ENCODE measurements at places on chromosomes 13 and 19.
A peak's percentile ranks its signal among the peaks of the same experiment; 100 is the strongest.

DNA sequence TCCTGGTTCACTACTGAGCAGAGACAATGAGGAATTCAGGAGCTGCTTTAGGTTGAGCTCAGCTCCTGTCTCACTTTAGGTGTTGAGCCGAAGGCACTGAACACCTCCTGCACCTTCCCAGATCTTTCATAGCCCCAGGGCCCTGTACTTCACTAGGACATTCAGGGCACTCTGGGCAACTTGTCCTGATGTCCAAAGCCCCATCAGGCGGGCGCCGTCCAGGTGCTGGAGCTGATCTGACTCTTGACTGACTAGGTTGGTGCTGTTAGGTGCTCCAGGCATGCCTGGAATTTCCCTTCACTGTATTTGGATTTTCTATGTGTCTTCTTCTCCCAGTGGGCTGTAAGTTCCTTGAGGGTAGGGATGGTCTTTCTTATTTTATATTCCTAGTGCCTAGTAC is 48.4 kb upstream of the CNMD start:
- no peak for DNase-seq

DNA sequence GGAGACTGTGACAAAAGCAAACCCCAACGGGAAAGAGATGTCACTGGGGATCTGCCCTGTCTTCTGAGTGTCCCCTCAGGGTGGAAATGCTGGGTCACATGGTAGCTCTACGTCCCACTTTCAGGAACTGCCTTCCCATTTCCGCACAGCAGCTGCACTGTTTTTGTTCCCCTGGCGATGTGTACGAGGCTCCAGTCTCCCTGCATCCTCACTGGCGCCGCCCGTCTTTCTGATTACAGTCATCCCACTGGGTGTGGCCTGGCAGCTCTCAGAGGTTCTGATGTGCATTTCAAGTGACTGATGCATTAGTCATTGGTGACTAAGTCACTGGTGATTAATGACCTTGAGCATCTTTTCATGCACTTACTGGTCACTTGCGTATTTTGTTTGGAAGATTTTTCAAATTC is 21.2 kb downstream of the PCID2 start:
- peak; percentile 66 for DNase-seq

- no peak for DNase-seq
These were observed at the start of gene SOX1 for GRCh38 chr13:112067116-112067741. SOX1 (plus strand) TSS chr13:112067149; CDS start chr13:112067659, 510 bp downstream.

DNA sequence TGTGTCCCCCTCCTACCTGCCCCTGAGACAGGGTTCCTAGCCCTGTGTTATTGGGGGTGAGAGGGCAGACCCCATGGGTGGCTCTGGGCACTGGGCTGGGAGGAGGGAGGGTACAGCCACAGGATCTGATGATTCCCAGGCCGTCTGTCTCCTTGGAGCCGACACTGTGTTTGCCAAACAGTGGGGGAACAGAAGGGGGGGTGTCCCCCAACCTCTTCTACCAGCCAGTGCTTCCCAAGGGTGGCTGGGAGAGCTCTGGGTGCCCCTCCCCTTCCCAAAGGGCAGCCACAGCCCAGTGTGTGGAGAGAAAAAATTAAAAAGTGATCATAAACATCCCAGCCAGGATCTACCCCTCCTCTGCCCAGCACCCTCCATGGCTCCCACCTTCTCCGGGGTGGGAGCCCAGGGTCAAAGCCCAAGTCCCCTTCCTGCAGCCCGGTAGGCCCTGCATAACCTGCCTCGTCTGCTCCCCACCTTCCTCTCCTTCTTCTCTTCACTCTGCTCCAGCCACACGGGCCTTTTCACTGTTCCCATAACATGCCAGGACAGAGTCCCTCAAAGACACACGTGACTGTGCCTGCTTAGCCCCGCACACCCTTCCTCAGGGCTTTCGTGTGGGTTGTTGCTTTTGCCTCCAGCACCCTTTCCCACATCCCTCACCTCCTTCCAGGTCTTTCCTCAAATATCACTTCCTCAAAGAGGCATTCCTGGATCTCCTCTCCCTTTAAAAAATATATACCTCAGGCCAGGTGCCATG is 1.4 kb upstream of the PLIN4 start:
- no peak for DNase-seq

- no peak for DNase-seq
These were observed 226.4 kb downstream of the PCDH17 start for GRCh38 chr13:57857945-57858344.

DNA sequence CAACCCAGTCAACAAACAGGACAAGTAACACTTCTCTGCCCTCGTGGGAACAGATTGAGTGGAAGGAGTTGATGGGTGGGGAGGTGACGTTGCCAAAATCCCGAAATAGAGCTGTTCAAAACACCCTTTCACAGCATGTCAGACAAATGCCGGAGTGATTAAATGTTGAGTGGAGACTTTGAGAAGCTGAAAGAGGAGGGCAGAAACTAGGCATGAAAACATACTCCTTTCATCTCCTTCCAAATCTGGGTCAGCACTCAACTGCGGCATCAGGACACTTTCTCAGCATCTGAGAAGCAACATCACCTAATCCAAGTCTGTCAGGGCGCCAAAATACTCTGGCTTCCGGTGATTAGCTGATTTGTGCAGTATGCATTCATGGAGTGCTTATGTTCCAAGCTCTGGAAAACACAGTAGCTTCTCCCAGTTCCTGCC is 51.5 kb upstream of the MRI1 start:
- no peak for DNase-seq

- DNase-seq = no peak
These were observed 14.3 kb downstream of the IER2 start for GRCh38 chr19:13164343-13165161.

DNA sequence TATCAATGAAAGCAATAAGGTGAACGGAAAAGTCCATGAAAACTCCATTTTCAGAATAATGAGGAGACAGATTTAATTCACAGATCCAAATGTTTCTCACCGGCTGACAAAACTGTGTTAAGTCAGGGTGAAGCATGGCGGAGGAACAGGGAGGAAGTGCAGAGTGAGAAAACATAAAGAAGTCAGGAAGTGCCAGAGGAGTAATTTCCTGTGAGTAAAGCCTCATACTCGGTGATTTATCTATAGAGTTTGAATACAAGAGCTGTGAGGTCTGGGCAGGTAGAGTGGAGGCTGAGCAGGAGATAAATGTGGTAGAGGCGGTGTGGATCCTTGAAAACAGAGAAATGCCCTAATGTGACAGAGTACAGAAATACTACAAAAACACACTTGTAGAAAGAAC is 11.4 kb downstream of the CARD8 start:
- no peak for DNase-seq

- no peak for DNase-seq
These were observed 809 bp downstream of the MYO1F start for GRCh38 chr19:8576273-8576993.

- DNase-seq = no peak
These were observed 808.0 kb upstream of the PRR20A start for GRCh38 chr13:56332671-56333070.

DNA sequence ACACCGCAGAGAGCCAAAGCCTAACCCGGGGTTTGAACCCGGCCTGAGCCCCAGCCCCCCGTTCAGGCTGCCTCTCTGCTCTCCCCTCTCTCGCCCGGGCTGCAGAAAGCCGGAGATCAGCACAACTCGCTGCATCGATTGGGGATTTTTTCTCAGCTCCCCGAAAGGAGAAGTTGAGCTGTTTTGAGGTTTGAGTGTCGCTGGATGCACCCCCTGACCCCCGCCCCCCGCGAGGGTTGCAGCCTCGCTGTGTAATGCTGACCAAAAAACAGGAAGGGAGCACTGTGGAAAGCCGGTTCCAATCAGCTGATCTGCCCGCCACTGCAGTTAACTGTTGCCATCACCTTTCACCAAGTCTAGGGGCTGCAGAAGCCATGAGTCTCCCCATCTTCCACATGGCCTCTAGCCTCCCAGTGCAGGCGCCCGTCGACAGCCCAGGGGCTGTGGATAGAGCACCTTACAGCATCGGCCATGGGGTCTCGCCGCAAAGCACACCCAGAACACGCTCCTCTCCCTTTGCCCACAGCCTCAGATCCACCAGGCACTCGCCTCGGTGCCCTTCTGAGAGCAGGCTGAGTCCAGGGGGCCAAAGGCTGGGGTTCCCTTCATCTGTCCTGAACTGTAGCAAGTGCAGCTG is 34.5 kb downstream of the MYO9B start:
- DNase-seq = no peak

DNA sequence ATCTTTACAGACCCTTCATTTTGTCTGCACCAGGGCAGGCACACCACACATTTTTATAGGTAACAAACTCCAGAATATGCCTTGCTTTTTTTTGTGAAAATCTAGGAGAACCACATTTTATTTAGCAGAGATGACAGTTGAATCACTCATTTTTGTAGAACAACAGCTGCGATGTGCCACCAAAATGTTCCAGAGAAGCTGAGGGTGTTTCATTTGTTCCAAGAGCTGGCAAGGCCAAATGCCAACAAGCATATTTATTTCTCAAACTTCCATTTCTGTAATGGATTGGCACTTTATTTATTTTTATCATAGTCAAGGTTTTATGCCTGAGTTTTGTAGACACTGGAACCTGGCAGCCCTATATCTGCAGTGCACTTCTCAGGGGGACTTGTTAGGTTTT is 10.4 kb downstream of the OLFM4 start:
- DNase-seq = no peak

GRCh38 chr19:30525383-30525782 is 153.2 kb downstream of the ZNF536 start:
- DNase-seq = no peak

DNA sequence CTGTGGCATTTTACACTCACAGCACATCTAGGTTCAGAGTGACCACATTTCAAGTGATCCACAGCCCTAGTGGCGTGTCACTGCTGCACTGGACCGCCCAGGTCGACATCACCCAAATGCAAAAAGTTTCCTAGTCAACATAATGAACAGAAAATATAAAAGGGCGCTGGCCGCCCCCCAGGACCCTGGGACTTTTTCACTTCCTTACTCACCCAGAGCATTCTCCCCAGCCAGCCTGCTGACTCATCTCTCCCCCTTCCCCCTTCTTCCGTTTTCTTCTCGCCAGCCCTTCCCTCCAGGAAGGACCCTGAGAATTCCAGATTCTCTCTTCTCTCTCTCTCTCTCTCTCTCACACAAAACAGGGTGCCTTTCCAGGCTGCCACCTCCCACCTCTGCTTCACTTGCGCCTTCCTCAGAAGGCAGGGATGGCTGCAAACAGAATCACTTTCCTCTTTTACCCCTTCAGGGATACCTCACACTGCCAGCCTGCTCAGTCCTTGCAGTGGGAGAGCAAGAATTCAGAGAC is 21.0 kb upstream of the GRWD1 start:
- DNase-seq = no peak

DNA sequence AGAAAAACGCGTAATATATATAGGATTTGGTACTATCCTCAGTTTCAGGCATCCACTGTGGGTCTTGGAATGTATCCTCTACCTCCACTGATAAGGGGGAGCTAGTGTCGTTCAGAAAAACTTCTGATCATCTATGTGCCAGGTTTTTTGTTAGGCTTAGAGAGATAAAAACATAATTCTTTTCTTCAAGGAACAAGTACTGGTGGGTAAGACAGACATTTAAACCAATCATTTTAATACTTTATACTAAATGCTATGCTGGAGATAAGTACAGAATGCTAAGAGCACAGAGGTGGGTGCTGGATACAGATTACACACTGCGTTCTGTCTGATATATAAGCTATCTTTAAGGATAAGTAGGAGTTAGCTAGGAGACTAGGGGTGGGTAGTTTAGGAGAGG is 166.1 kb downstream of the PDS5B start:
- DNase-seq = no peak

DNA sequence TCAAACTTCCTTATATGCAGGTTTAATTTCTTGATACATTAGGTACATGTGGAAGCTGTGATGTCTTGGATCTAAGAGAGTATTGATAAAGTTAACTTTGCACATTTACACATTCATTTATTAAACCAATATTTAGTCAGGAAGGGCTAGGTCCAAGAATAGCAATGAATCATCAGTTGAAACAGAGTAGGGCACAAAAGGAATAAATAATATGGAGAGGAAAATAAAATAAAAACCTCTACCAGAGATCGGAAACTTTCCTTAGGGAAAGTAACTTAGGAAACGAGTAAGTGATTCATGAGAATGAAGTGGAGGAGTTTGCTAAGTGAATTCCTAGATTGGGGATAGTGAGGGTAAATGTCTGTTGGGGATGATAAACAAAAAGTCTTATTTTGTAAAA is 259.4 kb upstream of the DACH1 start:
- DNase-seq = no peak

GRCh38 chr19:5553892-5554291 is 13.9 kb downstream of the TINCR start:
- DNase-seq = no peak

DNA sequence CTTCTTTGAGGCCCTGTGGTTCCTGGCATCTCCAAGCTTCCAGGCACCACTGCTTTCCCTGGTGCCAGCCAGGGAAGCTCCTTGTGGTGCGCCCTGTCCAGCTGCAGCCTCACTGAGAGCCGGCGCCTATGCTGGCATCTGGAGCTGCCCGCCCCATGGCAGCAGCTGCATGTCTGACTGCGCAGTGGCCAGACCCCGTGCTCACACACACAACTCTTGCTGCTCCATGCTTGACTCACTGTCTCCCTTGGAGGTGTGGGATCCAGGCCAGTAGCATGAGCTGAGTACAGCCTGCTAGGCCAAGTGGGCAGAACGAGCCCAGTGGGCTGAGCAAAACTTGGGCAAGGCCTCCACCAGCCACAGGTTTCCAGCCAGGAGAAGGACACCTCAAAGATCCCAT is 11.5 kb upstream of the SUPT20H start:
- no peak for DNase-seq
